ENCODE measurements at places on chromosomes 2 and 18. TPM values are rescaled to one million over a fixed set of nuclear protein-coding genes. Genes with fewer than 3 reads are reported as not detected.

DNA sequence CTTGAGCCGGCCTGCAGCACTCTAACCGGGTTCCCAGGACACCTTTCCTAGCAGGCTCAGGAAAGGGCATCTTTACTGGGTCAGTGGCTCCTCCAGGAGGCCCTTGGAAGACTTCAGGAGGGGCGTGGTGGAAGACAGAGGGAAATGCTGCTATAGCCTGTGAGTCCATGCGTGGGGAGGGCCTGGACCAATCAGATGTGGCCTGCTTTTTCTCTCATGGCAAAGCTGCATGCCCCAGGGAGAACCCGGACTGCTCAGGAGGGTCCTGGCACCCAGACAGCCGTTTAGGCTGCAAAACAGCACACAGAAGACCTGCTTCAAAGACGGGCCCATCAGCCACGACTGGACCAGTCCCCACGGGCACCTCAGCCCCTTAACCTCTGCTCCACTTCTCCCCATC is 84.4 kb downstream of the EIPR1 start:
- DNase-seq: no peak

GRCh38 chr2:123502931-123503330 is 522.2 kb upstream of the CNTNAP5 start:
- DNase-seq: no peak

TCF7L1 gene
- total RNA-seq: 4.5 TPM

CRACDL gene
- 1.2 TPM for total RNA-seq

GRCh38 chr18:27094621-27095020 is 90.5 kb downstream of the CHST9 start:
- DNase-seq: no peak

DNA sequence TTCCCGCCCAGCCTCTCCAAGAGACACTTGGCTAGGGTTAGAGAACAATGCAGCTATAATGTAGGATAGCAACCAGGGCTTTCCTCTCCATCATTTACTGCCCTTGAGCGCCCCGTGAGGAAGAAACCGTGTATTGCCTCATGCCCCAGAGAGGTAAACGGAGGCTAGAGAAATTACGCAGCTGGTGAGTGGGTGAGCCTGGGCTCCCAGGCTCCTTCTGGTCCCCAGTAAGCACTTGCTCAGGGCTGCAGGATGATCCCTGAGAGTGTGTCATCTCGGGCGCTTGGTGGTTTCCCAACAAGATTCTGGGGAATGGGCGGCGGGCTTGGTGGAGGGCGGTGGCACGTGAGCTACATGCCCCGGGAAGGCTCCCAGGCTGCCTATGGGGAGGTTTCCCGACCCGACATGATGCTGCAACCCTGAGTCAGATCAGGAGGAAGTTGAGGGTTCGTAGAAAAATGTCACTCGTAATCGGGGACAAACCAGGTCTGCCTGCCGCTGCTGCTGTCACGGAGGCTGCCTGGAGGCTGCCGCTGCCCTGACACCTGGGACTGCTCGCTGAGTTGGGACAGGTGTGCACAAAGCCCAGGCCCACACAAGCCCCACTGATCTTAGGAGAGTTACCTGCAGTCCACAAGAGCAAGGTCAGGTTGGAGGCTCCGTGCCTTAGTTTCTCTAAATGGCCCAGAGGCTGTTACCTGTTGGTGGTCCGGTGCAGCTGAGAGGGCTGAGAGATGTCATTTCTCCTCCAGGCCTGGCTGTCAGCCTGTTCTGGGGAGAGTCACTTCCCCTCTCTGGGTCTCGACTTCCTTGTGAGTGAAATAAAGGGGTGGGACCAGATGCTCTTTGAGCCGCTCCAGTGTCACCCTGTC is at the start of gene GPR55:
Gene GPR55, minus strand, starts transcription at position 773 of the 872 bp plus-strand sequence. CDS start 14,280 bp downstream, outside the sequence.
- no peak for DNase-seq

GRCh38 chr2:121386707-121387106 is 101.7 kb upstream of the TFCP2L1 start:
- DNase-seq: no peak

- no peak for DNase-seq
Measured at GRCh38 chr18:38076346-38077070, 510.9 kb upstream of the CELF4 start.

CACNB4 gene
- total RNA-seq: 0.57 TPM

GRCh38 chr2:30225131-30225762 is 6.1 kb upstream of the LBH start:
- peak; percentile 35 for DNase-seq

GRCh38 chr2:239269173-239269885 is 131.5 kb downstream of the HDAC4 start:
- no peak for DNase-seq

DNA sequence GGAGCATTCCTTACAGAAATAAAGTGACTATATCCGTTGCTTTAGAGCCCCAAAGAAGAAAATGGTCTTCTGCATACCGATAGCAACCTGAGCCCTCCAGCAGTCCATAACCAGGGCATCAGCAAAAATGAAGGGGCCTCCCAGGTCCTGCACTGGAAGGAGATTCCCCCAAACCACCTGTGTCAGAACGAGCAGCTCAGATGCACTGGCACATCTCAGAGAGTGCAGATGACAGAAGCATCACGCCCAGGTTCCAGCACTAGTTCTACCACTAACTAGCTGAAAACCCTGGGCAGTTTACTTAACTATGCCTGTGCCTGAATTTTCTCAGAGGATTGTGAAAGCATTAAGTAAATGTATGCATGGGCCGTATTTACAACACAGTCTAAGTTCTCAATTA is 466.7 kb upstream of the MYT1L start:
- DNase-seq: no peak

DNA sequence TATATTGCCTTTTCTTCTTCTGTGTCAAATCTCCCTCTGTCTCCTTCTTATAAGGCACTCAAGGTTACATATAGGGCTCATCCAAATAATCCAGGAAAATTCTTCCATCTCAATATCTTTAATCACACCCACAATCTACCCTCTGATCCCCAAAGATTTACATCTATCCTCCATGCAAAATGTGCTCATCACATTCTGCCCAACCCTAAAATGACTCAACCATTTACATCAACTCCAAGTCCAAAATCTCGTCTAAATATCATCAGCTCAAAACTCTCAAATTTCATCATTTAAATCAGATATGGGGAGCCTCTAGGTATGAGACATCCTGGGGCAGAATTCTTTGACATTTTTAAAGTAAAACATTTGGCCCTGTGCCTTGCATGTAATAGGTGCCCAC is 1349.8 kb downstream of the SUCLG1 start:
- no peak for DNase-seq

GRCh38 chr18:74806700-74807416 is 209.2 kb downstream of the ZNF407 start:
- DNase-seq: no peak

DNER gene
- not detected for total RNA-seq

DNA sequence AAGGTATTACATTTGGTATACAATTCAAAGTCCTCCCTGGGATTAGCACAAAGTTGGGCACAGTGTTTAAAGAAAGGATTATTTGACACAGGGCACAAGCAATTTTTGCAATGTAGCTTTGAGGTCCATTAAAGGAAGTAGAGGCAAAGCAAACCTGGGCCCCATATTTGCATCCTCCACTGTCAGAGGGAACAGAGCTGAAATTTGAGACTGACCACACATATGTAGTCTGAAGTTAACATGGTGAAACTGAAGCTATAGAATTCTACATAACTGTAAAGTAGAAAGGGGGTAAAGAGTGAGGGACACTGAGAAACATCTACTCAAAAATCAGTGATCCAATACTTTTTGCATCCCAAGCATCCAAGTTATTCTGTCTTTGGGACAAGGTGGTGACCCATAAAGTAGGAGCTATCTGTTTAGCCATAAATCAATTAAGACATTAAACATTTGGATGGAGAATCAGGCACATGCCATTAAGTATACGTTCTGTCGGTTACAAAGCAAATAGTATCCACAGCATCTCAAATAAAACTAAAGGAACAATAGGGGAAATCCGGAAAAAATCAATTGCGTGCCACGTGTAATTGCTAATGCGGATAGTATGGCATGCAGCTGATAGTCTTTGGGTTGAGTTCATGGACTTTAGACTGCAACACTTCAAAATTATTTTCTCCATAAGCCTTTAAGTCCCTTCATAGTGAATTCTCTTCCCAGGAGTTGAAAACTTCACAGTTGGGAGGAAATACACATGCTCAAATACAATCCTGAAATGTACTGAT is 72.6 kb downstream of the PLEKHM3 start:
- no peak for DNase-seq

DNA sequence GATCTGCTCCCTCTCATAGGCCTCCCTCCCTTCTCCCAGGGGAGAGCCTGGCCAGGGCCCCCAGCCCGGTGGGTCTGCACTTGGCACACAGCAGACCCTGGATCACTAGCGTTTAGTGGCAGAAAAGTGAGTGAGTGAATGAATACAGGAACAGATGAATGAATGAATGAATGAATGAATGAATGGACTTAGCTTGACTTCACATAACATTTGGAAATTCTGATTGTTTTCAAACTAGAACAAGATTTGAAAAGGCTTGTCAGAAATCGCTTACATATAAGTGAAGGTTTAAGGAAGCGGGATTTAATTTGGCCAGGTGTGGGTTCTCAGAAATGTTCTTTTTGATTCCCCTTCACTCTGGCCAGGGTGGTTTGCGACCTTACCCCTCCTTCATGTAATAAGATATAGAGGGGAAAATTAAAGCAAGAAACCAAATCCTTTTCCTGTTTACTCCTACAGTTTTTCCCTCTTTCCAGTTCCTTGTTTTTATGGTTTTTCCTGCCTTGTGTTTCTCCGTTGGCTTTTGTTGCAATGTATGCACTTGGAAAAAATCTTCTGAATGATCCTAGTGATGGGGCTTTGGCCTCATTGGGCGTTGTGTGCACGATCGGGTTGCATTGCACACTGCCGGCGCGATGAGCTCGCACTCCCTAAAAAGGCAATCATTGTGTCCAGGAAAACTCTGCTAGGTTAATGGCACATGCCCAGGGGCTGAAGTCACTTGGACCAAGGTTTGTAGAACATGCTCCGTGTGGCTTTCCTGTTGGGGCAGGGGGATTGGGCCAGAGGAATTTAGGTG is 16.4 kb downstream of the LRRFIP1 start:
- no peak for DNase-seq

DNA sequence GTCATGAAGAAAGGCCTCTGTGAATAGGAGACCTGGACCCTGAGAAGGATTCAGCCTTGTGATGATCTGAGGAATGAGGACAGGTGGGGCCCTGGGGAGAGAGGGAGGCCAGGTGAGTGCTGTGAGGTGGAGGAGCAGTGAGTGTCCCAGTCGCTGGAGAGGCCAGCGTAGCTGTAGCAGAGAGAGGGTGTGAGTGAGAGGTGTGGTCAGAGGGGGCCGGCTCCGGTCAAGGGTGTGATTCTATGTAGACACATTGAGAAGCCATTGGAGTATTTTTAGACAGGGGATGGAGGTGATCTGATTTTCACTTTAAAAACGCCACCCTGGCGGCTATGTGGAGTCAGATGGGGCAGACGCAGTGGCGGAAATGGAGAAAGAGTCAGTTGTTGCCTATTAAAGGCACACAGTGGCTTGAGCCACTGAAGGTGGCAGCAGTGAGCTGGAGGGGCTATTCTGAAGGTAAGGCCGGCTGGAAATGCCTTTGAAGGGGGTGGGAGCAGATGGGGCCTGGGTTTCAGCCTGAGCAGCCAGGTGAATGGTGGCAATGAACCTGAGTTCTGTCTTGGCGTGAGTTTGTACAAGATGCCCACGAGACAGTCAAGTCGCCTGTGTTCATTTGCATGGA is 55.6 kb downstream of the GREB1 start:
- no peak for DNase-seq

DNA sequence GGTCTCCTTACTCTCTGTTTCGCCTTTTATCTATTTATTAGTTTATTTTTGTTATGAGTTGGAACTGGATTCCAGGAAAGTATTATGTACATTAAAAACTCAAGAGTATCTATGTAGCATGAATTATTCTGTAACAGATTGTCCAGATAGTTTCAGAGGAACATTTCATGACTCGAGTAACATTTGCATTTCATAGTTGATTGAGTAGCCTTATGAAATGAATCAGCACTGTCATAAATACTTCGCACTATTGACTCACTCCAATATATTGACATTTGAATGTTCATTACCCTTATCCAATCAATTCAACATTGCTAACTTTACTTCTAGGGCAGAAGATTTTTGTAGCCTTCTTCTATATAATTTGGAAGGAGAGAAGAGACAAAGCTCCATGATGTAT is 11.3 kb upstream of the VRK2 start:
- DNase-seq: no peak

DNA sequence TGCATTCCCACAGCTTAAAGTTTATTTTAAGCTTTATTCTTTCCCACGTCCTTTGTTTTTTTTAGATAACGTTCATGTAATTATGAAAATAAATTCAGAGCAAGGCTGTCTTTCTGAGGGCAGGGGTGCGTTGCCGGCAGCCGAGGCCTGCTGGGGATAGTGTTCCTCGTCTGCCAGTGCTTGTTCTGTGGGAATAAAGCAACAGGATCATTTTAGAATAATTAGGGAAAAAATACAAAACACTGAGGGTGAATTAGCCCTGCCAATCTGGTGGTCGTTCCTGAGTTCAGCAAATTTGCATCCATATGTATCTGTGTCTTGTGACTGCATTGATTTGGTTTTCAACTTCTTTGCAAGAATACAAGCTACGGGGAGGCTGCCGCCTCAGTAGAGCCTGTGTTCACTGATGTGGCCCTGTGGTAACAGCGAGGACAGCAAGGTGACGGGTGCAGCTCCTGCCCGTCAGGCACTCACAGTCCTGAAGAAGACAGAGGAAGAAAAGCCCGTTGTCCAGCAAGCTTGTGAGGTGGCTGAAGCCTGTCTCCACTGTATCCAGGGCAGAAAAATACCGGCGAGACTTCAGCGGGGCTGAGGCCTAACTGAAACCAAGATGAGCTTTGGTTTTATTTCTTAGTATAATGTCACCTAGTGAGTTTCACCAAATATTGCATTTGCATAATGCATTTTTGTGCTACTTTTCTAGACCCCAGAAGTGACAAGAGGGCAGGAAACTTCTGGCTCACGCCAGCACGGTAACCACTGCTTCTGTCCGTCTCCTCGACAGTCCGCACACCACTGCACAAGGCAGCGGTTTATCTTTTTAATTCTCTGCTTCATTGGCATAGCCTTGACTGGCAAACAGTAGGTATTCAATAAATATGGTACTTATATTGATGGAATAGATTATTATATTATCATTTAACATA is 64.5 kb downstream of the SH3YL1 start:
- no peak for DNase-seq

- DNase-seq: no peak
Measured at GRCh38 chr2:122905431-122905830, 1119.7 kb upstream of the CNTNAP5 start.

ZNF804A gene
- not detected for total RNA-seq

- no peak for DNase-seq
Measured at GRCh38 chr2:102888514-102888913, 126.7 kb downstream of the TMEM182 start.

PKDCC gene
- total RNA-seq: 59.2 TPM

SCYGR3 gene
- total RNA-seq: not detected
